Glutamatergic neuron (in vitro differentiated cells): ENCODE measurements at places on chromosomes 6 and 20.
A peak's percentile ranks its signal among the peaks of the same experiment; 100 is the strongest.

DNA sequence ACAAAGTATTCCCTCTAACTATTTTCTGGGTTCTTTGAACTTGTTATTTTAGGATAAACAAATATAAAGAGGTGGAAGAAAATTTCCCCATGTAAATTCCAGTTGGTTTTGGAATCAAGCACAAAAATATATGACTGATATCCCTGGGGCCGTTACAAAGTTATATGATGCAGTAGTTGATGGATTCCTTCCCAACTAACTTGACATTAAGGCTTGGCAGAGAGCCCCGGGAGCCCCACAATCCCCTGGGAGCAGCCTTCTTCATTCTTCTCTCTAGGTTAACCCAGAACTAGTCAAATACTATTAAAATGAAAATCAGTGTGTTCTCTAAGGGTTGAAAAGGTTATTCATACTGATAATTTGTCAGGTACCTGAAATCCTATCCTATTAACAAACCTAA is 508.9 kb upstream of the SOX4 start:
- DNase-seq: no peak

DNA sequence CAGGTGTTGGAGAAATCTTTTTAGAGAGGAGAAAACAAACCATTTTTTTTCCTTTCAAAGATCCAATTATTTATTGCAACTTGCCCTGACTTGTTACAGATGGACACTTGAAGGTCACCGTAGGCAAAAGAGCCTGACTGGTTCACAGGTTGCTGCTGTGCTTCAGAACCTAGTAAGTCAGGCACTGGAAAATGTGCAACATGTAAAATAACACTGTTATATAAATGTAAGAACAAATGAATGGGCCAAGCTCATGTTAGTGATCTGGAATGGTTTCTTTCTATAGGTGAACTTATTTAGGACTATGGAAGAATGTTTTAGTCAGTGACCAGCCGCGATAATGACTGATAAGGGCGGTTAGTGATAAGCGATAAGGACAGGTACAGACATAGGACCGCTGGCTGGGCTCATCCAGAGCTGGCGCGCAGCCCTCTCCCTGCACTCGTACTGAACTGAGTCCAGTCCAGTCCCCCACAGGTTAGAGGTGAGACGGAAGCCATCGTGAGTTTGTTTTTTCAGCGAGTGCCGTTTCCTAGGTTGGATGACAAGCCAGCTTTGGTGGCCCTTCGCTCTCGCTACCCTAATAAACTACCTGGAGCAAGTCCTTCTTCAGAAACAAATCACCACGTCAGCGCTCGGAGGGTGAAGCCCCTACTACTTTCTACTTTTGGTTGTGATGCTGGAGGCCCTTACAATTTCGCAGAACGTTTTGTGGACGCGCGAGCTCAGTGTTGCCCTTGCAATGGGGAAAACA is 94.4 kb upstream of the PRDM1 start:
- DNase-seq: no peak

GRCh38 chr6:170043881-170044790 is 246.7 kb downstream of the DLL1 start:
- DNase-seq: peak; percentile 2

DNA sequence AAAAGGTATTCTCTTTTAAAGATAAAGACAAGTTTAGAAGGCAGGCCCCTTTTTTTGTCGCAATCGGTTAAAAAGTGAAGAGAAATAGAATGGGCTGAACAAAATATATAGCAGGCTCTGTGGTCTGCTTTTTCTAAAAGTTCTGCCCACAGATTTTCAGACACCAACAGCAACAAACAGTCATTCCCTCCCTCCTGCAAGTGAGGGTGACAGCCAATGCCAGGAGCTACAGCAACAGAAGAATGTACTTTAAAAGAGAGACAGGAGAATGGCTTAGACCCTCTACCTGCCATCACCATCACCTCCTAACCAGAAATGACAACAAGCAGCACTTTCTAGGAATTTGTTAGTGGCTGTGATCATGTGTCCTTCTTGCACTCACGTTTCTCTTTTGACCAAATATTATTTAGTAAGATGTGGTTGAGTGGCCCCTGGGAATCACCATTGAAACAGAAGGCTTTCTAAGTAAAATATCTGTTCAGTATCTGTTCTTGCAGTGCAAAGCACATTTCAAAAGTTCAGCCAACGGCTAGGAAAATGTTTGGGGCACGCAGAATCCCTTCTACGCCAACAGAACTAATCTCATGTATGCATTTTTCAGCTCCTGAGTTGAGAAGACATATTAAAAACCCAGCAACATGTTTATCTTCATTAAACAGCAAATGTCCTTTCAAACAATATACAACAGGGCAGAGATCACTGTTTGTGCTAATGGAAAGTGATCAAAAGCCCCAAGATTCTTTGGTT is 248.5 kb downstream of the ATXN1 start:
- no peak for DNase-seq

DNA sequence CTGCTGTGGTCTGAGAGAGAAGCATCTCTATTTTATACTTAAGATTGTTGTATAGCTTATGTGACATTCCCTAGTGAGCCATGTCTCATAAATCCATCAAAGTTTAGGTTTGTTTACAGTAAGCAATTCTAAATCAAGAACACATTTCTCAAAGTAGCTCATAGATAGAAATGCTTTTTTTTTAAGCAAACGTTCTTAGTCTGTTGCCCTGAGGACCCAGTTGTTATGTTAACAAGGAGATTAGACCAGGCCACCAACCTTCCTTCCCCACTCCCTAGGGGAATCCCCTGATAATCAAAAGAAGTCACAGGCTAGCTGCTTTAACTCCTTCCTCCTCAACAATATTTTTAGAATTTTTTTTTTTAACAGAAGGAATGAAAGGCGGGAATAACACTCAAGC is 169.0 kb downstream of the FUT9 start:
- no peak for DNase-seq

DNA sequence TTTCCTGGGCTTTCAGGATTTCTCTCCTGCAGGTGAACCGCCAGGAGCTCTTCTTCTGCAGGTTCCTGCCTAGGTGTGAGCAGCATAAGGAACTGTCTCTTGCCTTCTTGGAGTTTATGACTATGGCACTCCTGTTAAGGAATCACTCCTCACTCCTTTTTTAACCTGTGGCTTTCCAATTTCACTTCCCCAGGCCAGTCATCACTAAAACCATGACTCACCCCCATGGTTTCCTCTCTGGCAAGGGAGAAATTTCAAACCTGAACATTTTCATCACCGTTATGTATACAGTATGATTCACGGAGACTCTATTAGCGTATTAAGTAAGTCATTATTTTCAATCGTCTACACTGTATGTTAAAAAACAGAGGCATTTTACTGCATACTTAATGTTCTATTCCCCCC is 78.2 kb upstream of the ARID1B start:
- DNase-seq: no peak

DNA sequence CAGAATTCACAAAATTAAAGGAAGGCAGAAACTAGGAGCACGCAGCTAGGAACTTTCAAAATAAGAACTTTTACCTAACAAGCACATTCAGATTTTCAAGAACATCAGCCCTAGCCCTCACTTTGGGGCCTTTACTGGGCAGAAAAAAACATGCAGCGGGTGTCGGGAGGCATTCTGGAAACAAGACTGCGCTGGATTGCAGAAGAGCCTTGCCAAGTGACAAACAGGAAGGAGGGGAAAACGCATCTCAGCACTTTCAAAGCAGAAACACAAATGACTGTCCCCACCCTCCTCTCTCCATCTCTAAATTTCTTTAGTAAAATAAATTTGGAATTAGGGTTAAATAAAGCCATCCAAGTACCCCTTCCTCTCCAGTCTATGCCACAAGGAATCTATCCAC is 74.6 kb upstream of the RREB1 start:
- no peak for DNase-seq

- no peak for DNase-seq
Measured at GRCh38 chr6:88586371-88587149, 376.9 kb downstream of the RNGTT start.

- peak; percentile 25 for DNase-seq
Measured at GRCh38 chr20:44448753-44449546, 26.7 kb upstream of the TTPAL start.

DNA sequence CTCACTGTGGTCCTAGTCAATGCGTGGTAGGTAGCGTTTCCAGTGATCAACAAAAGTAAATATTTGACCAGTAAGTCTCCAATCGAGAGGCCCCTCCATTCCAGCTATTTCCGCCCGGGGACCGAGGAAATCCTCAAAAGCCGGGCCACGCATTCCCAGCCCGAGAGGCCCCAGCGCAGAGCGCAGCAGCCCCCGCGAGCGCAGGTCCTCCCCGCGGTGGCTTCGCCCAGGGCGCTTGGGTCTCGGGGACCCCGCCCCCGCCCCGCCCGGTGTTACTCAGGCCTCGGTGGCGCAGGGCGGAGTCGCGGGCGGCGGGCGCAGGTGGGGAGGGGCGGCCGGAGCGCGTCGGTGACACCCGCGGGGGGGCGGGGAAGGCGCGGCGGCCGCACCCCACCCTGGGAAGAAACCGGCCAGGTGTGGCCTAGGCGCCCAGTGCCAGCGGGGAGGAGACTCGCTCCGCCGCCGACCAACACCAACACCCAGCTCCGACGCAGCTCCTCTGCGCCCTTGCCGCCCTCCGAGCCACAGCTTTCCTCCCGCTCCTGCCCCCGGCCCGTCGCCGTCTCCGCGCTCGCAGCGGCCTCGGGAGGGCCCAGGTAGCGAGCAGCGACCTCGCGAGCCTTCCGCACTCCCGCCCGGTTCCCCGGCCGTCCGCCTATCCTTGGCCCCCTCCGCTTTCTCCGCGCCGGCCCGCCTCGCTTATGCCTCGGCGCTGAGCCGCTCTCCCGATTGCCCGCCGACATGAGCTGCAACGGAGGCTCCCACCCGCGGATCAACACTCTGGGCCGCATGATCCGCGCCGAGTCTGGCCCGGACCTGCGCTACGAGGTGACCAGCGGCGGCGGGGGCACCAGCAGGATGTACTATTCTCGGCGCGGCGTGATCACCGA is at the start of gene DSP:
Gene DSP, plus strand, starts transcription at position 497 of the 890 bp plus-strand sequence. Its CDS starts 245 bp downstream, at position 742.
- DNase-seq: peak; percentile 65

DNA sequence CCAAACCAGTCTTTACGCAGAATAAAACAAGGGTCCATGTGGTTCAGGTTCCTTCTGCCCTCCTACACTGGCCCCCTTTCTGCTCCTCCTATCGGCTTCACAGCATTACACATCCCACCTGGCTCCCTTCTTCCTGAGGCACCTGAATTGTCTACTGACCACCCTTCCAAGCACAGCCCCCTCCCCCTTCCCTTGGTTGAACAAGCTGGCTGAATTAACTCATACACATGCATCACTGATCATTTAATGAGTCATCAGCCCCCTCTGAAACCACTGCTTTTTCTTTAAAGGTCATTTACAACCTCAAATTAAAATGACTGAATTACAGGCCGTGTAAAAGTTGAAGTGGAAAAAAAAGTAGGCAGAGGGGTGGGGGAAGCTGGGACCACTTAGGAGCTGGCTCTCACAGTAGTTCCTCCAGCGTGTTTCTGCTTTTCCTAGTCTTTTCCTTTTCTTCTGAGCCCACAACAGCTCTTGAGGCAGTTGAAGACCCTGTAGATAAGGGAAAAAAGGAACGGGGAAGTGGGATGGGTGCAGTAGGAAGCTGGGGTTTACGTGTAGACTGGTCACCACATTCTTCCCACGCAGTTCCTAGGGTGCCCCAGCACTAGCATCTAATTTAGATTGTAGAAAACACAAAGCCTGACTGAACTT is 67.6 kb downstream of the FYN start:
- DNase-seq: no peak

DNA sequence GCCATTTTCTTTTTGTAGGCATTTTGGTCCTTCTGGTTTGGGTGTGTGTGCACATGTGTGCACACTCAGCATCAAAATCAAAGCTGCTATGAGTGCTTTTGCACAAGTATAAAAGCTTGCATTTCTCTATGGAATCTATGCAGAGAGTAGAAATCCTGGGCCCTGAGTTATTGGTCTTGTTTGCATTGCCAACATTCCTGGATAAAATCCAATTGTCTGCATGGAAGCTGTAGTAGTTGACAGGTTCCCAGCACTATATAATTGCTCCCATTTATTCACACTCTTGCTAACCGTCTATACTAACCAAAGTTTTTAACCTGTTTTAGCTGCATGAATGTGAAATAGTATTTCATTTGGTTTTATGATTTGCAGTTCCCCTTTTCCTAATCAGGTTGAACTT is 277.0 kb downstream of the FOXA2 start:
- DNase-seq: no peak

GRCh38 chr6:90940812-90941481 is 354.1 kb upstream of the MAP3K7 start:
- no peak for DNase-seq

- DNase-seq: peak; percentile 40
Measured at GRCh38 chr20:10179574-10180298, 38.9 kb upstream of the SNAP25 start.

DNA sequence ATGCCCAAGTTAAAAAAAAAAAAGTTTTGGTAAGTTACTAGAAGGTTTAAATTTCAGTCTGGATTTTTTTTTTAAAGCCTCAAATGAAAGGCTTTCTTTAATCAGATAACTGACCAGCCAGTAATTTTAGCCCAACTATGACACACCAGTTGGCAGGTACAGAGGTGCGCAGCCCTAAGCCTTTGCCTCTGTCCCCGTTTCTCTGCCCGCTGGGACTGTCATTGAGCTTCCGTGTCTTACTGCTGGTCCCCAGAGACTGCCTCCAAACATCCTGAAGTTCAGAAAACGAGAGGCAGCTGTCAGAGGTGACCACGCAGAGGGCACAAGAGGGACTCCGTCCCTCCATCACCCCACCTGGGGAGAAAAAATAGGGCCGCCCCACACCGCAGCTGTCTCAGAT is 118.2 kb downstream of the RPS12 start:
- no peak for DNase-seq

DNA sequence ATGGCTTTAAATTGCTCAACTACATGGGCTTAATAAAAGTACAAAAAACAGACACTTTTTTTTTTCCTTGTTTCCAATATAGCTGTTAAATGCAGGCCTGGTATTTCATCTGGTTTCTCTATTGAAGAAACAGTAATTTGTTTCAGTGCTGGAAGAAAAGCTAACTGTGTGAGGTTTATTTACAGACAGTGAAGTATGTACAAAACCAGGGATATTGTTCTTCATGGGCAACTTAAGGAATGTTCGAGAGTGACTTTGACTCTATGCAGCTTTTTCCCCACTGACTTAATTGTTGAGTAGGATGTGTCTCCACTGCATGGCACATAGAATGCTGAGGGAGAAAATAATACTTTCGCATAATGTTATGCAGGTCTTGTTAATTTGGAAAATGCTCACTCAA is 31.0 kb upstream of the PRL start:
- DNase-seq: no peak

DNA sequence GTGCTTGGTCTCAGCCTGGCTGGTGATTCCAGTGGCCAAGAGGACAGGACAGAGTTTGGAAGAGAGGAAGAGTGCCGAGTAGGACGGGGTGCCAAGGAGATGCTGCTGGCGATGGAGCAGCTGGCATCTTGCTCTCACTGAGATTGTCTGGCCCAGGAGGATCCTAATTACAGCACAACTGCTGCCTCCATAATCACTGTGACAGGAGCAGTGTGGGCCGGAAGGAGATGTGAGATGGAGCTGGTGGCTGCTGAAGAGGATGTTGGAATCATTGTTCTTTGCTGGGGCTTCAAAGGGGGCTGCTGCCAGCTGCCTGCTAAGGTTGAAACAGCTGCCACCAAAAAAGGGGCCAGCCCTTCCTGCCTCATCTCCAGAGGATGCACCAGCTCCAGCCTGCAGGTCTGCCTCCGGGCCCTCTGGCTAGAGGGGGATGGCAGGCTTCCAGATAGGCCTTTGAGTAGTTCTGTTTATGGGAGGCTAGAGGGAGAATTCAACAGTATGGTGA is 214.4 kb downstream of the RNF144B start:
- no peak for DNase-seq

- no peak for DNase-seq
Measured at GRCh38 chr6:136706430-136706829, 85.8 kb downstream of the MAP3K5 start.

- DNase-seq: no peak
Measured at GRCh38 chr20:4573564-4574355, 147.9 kb upstream of the PRND start.
